Spinal cord (tissue), 10 donors: ENCODE measurements at places on chromosomes 1 and 21.

GRCh38 chr1:15014516-15014915 is 139.0 kb upstream of the TMEM51 start:
- peak; percentile 35 for DNase-seq
- H3K4me1 ChIP-seq: peaks cover 12% of the 10 kb centered on the region
- H3K4me3 ChIP-seq: no peak overlapping the region

DNA sequence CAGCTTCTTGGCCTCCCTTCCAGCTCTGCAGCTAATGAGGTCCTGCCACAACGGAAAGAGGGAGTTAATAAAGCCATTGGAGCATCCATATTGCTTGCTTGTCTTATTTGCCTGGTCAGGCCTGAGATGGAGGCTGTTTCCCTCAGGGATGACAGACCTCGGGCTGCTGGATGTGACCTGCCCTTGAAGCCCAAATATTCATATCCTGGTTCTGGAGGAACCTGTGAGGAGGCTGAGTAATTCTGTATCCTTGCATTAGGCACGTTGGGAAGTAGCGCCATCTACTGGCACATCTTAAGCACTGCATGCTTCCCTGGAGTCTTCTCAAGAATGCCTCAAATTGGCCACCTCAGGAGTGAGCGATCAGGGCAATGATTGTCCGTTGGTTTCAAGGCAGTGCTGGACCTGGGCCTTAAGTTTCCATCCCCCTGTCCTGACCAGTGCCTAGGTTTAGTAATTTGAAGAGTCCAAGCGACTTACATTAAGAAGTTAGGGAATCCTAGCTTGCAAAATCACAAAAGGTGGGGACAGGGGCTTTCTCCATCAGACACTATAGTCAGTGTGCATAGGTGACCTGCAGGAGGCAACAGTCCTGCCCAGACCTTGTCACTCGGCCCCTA is 13.8 kb upstream of the NASP start:
- no peak overlapping the region for H3K4me3 ChIP-seq
- H3K27ac ChIP-seq: no peak overlapping the region
- no peaks in the 10 kb centered on the region for H3K27me3 ChIP-seq

DNA sequence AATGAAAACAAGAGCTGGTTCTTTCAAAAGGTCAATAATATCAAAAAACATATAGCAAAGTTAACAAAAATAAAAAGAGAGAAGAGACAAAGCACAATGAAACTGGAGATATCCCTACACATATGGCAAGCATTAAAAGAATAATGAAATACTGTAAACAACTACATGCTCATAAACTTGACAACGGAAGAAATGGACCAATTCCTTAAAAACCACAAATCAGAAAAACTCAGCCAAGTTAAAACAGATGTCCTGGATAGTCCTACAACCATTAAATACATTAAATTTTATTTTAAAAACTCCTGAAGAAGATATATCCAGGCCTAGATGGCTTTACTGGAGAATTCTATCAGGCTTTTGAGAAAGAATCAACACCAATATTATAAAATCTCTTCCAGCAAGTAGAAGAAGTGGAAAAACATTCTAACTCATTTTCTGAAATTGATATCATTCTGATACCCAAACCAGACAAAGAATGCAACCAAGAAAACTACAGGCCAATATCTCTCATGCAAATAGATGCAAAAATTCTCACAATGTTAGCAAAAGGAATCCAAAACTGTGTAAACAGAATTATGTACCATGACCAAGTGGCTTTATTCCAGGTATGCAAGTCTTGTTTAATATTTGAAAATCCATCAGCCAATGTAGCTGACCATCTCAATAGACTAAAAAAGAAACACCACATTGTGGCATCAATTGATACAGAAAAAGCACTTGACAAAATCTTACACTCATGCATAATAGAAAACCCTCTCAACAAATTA is 56.1 kb upstream of the LRRC7 start:
- H3K4me3 ChIP-seq: no peak overlapping the region
- no peak overlapping the region for H3K27ac ChIP-seq
- no peak for DNase-seq
- H3K4me1 ChIP-seq: no peaks in the 10 kb centered on the region

DNA sequence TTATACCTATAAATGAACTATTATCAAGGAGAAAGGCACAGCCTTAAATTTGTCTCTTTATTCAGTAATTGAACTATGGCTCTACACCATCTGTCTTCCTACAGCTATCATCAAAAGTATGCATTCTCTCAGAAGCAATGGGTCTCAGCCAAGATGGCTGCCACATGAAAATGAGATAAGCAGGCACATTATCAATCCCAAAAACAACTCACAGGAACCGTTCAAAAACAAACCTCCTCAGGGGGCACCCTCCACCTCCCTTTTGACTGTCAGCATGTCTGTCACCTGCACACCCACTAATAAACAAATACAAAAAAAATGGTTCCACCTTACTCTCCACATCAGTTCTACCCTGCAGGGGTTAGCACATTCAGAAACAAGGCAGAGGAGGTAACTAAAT is 23.6 kb downstream of the KIAA0319L start:
- H3K27me3 ChIP-seq: no peaks in the 10 kb centered on the region
- H3K4me1 ChIP-seq: peaks cover 6% of the 10 kb centered on the region
- no peak overlapping the region for H3K27ac ChIP-seq
- DNase-seq: no peak
- peaks cover 12% of the 10 kb centered on the region for H3K36me3 ChIP-seq

- no peaks in the 10 kb centered on the region for H3K4me1 ChIP-seq
- no peaks in the 10 kb centered on the region for H3K27me3 ChIP-seq
- H3K36me3 ChIP-seq: no peaks in the 10 kb centered on the region
- no peak for DNase-seq
Measured at GRCh38 chr1:164564378-164564777, 5.4 kb downstream of the PBX1 start.

DNA sequence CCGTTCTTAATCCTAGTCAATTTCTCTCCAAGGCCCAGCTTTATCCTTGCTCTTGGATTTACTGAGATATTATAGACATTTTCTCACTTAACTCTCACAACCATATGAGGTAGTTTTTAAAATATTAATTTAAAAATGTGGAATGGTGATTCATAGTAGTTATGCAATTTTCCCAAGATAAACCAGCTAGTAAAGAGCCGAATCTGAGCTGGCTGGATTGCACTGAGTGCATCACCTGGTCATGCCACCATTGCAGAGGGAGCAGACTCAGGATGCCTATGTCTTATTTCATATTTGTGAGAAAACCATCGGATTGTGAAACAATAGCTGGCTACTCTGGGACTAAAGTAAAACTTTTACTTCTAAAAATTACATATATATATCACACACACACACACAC is 494.0 kb downstream of the KCNT2 start:
- no peaks in the 10 kb centered on the region for H3K36me3 ChIP-seq
- no peak overlapping the region for H3K4me3 ChIP-seq
- H3K4me1 ChIP-seq: no peaks in the 10 kb centered on the region
- H3K27me3 ChIP-seq: no peaks in the 10 kb centered on the region
- no peak for DNase-seq

DNA sequence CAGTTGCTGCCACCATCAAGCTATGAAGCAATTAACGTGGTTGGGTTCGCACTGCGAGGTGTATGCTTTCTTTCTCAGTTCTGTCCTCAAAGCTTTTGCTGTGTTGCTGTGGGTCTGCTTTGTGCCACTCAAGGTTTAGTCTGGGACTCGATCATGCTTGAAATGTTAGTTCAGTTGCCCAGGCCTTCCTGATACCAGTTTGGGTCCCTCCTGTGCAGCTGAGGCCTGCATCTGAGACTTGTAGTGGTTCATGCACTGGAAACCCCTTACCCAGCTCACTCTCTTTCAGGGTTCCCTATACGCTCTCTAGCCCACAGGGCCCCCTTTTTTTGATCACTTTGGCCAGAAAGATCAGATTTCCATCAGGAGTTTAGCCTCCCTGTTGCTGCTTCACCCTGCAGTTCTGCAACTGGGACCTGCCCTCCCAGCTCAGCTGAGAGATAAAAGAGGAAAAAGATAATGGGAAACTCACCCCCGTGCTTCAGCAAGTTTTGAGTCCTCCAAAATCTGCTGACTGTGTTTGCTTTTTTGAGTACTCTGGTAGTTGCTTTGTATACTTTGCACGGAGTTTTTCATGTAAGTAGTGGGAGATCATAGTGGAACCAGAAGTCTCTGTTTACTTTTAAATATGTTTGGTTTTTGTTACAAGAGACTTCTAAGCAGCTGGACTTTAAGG is 317.0 kb downstream of the HHAT start:
- H3K4me3 ChIP-seq: no peak overlapping the region
- H3K36me3 ChIP-seq: no peaks in the 10 kb centered on the region
- DNase-seq: no peak
- H3K27ac ChIP-seq: no peak overlapping the region
- H3K27me3 ChIP-seq: no peaks in the 10 kb centered on the region

GRCh38 chr1:237416924-237417655 is 375.1 kb downstream of the RYR2 start:
- H3K36me3 ChIP-seq: no peaks in the 10 kb centered on the region
- H3K27me3 ChIP-seq: no peaks in the 10 kb centered on the region
- H3K27ac ChIP-seq: no peak overlapping the region
- no peak overlapping the region for H3K4me3 ChIP-seq
- H3K4me1 ChIP-seq: no peaks in the 10 kb centered on the region

DNA sequence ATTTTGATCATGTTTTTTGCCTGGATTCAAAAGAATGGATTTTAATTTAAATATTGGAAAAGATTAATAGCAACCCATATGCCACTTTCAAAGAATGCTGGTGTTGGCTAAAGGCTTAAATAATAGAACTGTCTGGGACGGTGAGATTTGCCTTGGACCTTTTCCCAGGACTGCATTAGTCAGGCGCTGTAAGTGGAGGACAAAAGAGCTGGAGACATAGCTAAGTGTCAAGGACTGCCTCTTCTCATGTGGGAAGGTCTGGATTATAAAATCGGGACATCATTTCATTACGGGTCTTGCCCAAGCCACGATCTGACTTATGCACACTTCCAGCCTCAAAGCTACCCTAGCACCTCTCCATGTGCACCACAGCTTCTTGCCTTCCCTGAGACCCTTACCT is 458.5 kb upstream of the DEPDC1 start:
- no peak overlapping the region for H3K27ac ChIP-seq
- no peaks in the 10 kb centered on the region for H3K27me3 ChIP-seq
- no peaks in the 10 kb centered on the region for H3K4me1 ChIP-seq

- DNase-seq: peak; percentile 16
- H3K27ac ChIP-seq: no peak overlapping the region
- H3K27me3 ChIP-seq: no peaks in the 10 kb centered on the region
- no peaks in the 10 kb centered on the region for H3K4me1 ChIP-seq
- no peak overlapping the region for H3K4me3 ChIP-seq
- H3K36me3 ChIP-seq: no peaks in the 10 kb centered on the region
Measured at GRCh38 chr1:112026016-112026415, 36.5 kb upstream of the KCND3 start.
